ENCODE measurements at places on chromosomes 11 and 22. TPM values are rescaled to one million over a fixed set of nuclear protein-coding genes. Genes with fewer than 3 reads are reported as not detected.
A peak's percentile ranks its signal among the peaks of the same experiment; 100 is the strongest.

- no peaks in the 10 kb centered on the region for H3K27me3 ChIP-seq
- H3K4me3 ChIP-seq, result no peak overlapping the region
- no peak for DNase-seq
- no peaks in the 10 kb centered on the region for H3K4me1 ChIP-seq
- no peaks in the 10 kb centered on the region for H3K36me3 ChIP-seq
Observed at GRCh38 chr22:37079158-37079557, 27.6 kb downstream of the KCTD17 start.

- no peak overlapping the region for H3K27ac ChIP-seq
- no peak for DNase-seq
- no peaks in the 10 kb centered on the region for H3K36me3 ChIP-seq
- no peaks in the 10 kb centered on the region for H3K4me1 ChIP-seq
- H3K4me3 ChIP-seq, result no peak overlapping the region
Observed at GRCh38 chr11:4465407-4465806, 16.3 kb downstream of the OR52K2 start.

GRCh38 chr22:22576244-22576988 is 17.4 kb upstream of the PRAME start:
- H3K27ac ChIP-seq, result no peak overlapping the region
- no peaks in the 10 kb centered on the region for H3K4me1 ChIP-seq
- no peak overlapping the region for H3K4me3 ChIP-seq
- peaks cover 7% of the 10 kb centered on the region for H3K27me3 ChIP-seq
- DNase-seq, result peak; percentile 60

- H3K27ac ChIP-seq, result peak overlapping the region; percentile 98
- no peak for DNase-seq
- no peaks in the 10 kb centered on the region for H3K27me3 ChIP-seq
- peak overlapping the region; percentile 16 for H3K4me3 ChIP-seq
- H3K36me3 ChIP-seq, result peaks cover 7% of the 10 kb centered on the region
- peaks cover 47% of the 10 kb centered on the region for H3K4me1 ChIP-seq
Observed at GRCh38 chr22:46072981-46073682, 77.2 kb upstream of the PPARA start.

DNA sequence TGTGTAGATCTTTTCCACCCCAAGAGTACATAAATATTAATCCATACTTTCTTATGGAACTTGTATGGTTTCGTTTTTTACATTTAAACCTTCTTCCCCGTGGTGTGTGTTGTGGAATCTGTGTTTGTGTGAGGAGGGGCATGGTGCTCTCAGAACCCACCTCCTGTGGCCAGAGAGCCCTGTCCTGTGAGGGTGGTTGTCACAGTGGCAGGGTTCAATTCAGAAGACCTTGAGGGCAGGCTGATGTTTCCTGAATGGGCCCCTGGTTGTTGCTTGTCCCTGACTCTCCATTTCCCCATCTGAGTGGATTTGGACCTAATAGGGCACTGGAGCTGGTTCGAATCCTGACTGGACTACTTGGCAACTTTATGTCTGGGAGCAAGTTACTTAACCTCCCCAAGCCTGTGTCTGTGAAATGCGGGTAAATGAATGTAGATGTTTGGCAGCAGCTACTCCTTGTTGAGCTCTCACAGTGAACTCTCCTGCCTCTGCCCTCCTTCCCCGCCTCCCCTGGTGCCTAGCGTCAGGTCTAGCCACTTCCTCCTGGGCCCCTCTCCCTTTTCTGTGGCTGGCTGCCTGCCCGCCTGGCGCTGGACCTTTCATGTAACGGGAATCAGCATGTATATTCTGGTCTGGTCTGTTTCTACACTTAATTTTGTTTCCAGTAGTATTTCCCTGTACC is 7.3 kb downstream of the NEAT1 start:
- peak overlapping the region; percentile 71 for H3K27ac ChIP-seq
- peaks cover 37% of the 10 kb centered on the region for H3K36me3 ChIP-seq
- H3K4me3 ChIP-seq, result no peak overlapping the region
- no peaks in the 10 kb centered on the region for H3K27me3 ChIP-seq
- DNase-seq, result peak; percentile 85

DNA sequence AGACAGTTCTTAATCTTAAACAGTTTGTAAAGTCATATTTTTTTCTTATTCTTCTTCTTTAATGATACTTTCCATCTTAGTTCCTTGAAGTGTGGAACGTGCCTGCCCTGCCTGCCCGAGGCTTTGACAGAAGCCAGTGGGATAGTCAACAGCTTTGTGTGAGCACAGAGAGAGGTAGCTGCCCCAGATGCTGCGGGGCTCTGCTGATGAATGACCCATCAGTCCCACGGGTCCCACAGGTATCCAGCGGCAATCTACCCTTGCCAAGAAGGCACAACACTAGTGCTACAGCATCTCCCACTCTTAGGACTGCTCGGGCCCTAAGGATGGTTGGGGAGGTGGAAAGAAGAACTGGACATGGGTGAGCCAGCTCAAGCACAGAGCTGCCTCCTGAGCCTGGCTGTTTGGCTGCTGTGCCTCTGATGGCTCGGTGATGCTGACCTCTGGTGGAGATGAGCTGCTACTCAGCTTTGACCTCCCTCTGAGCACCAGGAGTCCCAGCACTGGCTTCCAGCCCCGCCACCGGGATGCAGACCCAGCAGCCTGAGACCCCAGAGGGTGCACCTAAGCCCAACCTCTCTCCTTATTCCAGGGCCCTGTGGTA is 11.8 kb upstream of the APLNR start:
- H3K4me1 ChIP-seq, result no peaks in the 10 kb centered on the region
- H3K27me3 ChIP-seq, result no peaks in the 10 kb centered on the region
- peak; percentile 75 for DNase-seq
- H3K27ac ChIP-seq, result no peak overlapping the region
- H3K4me3 ChIP-seq, result no peak overlapping the region

DNA sequence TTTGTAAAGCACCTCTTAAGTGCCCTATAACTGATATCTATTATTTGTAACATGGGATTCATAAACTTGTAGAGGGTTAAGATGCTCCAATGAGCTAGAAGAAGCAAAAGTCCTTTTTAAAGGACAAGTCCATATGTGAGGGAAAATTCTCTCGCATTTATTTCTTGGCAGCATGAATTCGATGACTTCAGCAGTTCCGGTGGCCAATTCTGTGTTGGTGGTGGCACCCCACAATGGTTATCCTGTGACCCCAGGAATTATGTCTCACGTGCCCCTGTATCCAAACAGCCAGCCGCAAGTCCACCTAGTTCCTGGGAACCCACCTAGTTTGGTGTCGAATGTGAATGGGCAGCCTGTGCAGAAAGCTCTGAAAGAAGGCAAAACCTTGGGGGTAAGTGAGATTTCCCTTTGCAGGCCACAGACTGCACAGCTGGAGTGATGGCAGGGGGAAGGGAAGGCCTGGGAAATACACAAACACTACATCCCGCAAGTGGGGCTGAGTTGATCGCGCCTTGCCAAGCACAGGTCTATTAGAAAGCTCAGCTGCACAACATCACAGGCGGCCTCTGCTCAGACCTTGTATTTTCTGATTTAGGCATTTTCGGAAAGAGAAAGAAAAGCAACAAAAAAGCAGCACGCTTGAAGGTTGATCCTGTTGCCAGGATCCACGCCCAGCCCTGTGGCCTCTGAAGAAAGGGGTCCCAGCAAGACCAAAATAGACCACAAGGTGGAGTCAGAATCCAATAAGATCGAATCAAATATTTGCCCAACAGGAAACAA is 1.5 kb downstream of the MS4A8 start:
- H3K4me3 ChIP-seq, result no peak overlapping the region
- H3K36me3 ChIP-seq, result no peaks in the 10 kb centered on the region
- no peak for DNase-seq
- no peaks in the 10 kb centered on the region for H3K27me3 ChIP-seq
- no peak overlapping the region for H3K27ac ChIP-seq

PTPRCAP gene
- 1.2 TPM for total RNA-seq

DNA sequence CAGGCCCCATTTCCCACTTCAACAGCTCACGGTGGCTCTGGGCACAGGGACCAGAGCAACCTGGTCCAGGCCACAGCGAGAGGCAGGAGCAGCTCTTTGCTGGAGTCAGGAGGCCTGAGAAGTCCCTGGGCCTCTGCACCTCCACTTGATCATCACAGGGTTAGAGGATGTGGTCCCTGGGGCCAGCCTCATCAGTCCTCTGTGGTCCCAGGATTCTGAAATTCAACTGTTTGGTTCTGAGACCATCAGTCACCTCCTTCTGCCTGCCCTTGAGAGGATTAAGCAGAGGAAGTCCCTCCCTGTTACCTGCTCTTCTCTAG is 24.9 kb upstream of the CBX7 start:
- H3K36me3 ChIP-seq, result no peaks in the 10 kb centered on the region
- no peaks in the 10 kb centered on the region for H3K27me3 ChIP-seq
- H3K4me1 ChIP-seq, result peaks cover 34% of the 10 kb centered on the region
- no peak overlapping the region for H3K4me3 ChIP-seq
- H3K27ac ChIP-seq, result peak overlapping the region; percentile 26

DNA sequence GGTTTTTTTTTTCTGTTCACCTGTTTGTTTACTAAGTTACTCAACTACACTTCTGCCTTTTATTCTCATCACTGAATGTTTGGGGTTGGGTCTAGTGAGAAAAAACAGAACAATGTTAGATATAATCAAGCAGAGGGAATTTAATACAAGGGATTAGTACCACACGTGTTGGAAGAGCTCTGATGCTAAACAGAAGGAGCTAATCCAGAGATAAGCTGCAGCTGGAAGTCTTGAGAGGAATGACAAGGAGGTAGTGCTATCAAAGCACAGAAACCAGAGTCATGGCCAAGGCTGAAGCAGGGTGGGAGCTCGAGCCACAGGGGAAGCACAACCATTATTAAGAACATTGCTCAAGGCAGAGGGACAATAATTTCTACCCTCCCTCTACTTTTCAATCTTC is 604.1 kb upstream of the ANO5 start:
- H3K4me3 ChIP-seq, result no peak overlapping the region
- H3K27me3 ChIP-seq, result no peaks in the 10 kb centered on the region
- no peaks in the 10 kb centered on the region for H3K4me1 ChIP-seq
- H3K36me3 ChIP-seq, result no peaks in the 10 kb centered on the region
- no peak for DNase-seq
- H3K27ac ChIP-seq, result no peak overlapping the region

ACRV1 gene
- not detected for total RNA-seq

- no peaks in the 10 kb centered on the region for H3K27me3 ChIP-seq
- peak overlapping the region; percentile 66 for H3K4me3 ChIP-seq
- peak; percentile 65 for DNase-seq
- no peaks in the 10 kb centered on the region for H3K36me3 ChIP-seq
- H3K4me1 ChIP-seq, result peaks cover 29% of the 10 kb centered on the region
Observed at GRCh38 chr11:76783896-76784813, 999 bp downstream of the TSKU start.

GRCh38 chr22:31039393-31039792 is 41.7 kb upstream of the SMTN start:
- H3K27me3 ChIP-seq, result no peaks in the 10 kb centered on the region
- H3K4me3 ChIP-seq, result no peak overlapping the region
- DNase-seq, result peak; percentile 43
- H3K27ac ChIP-seq, result peak overlapping the region; percentile 32

- H3K4me1 ChIP-seq, result no peaks in the 10 kb centered on the region
- no peaks in the 10 kb centered on the region for H3K36me3 ChIP-seq
- DNase-seq, result peak; percentile 90
- no peak overlapping the region for H3K27ac ChIP-seq
Observed at GRCh38 chr11:75445315-75445953, 12.4 kb upstream of the KLHL35 start.

CRYBB2 gene
- total RNA-seq, result not detected

DNA sequence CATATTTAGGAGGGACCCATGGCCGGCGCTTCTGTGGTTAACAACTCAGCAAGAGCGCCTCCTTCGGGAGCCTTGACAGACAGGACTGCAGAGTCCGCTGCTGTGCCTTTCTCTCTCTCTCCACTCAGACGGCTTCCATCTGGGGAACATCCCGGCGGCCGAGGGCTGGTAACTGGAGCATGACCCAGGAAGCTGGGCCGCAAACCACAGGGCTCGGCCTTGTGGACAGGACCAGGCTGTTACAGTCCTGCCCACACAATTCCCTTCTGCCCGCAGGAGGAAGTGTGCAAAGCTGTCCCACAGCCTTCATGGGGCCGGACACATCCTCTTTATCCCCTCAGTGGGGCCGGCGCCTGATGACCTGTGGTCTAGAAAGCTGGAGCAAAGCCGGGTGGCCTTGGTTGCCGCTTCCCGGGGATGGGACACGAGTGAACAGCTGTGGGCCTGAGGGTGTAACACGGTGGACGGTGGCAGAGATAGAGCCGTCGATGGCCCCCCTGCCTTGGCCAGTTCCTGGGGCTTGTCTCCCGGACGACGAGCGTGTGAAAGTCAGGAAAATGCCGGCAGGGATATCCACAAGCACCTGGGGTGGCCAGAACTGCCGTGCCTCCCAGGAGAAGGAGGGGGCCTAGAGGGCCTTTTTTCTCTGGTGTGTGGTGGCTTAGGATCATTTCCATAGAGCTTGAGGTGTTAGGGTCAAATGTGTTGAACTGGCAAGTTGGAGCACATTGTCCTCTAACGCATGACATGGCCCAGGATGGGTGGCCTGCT is 50.1 kb downstream of the FBLN1 start:
- peak; percentile 50 for DNase-seq
- H3K27me3 ChIP-seq, result no peaks in the 10 kb centered on the region
- H3K4me1 ChIP-seq, result peaks cover 6% of the 10 kb centered on the region
- H3K27ac ChIP-seq, result no peak overlapping the region

MRGPRX4 gene
- not detected for total RNA-seq

- H3K36me3 ChIP-seq, result no peaks in the 10 kb centered on the region
- no peak overlapping the region for H3K4me3 ChIP-seq
- H3K27me3 ChIP-seq, result no peaks in the 10 kb centered on the region
- H3K27ac ChIP-seq, result no peak overlapping the region
- no peak for DNase-seq
Observed at GRCh38 chr11:8381343-8381742, 117.7 kb upstream of the LMO1 start.

DNA sequence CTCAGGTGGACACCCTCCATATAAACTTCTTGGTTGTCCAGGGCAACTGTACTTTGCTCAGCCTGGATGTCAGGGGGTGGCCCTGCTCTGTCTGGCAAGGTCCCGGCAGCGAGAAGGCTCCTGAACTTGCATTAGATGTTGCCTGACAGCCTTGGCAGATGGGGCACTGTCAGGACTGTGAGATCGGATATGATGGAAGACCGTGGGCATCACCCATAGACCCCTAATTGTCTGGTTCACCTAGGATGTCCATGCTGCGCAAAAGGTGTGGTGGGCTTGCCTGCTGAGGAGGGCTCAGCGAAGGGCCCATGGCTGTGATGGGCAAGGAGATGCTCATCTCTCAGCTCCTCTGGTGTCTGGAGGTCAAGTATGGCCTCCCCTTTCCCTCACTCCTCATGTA is 62.7 kb downstream of the MYO18B start:
- H3K4me1 ChIP-seq, result no peaks in the 10 kb centered on the region
- H3K27me3 ChIP-seq, result no peaks in the 10 kb centered on the region
- H3K27ac ChIP-seq, result no peak overlapping the region
- no peak overlapping the region for H3K4me3 ChIP-seq
- no peaks in the 10 kb centered on the region for H3K36me3 ChIP-seq

DNA sequence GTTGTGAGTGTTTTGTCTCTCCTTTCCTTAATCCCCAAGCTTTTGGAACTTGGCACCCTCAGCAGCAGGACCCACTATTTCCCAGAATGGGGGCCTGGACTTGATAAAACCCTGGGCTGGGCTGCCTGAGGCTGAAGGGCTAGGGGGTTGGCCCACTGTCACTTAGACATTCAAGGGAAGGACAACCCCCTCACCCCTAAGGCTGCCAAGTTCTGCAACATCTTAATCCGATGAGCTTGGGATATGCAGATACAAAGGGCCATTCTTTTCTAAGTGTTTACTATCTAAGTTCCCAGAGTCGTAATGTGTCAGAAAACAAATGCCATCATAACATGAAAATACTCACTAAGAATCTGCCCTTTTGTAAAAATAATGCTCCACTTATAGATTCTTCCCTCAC is 42.9 kb downstream of the IRAG1 start:
- peaks cover 26% of the 10 kb centered on the region for H3K4me1 ChIP-seq
- no peak for DNase-seq
- H3K27me3 ChIP-seq, result no peaks in the 10 kb centered on the region
- no peak overlapping the region for H3K27ac ChIP-seq

Measured in adrenal gland (tissue), 19 donors.